ENCODE measurements at places on chromosomes 2 and 18.

- DNase-seq: no peak
Measured at GRCh38 chr2:235005603-235006259, 53.9 kb downstream of the SH3BP4 start.

DNA sequence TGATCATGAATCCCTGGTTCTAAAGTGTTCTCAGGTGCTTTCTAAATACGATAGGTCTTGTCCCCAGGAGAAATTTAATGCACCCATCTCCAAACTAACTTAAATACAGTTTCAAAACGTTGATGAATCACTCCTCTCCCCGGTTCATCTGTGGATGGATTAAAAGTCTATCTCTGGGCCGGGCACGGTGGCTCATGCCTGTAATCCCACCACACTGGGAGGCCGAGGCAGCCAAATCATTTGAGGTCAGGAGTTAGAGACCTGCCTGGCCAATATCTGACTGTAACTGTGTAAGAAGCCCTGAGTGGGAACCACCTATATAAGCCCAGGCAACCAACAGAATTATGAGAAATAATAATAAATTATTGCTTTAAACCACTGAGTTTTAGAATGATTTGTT lies 78.7 kb downstream of the LONRF2 start:
- no peak for DNase-seq

DNA sequence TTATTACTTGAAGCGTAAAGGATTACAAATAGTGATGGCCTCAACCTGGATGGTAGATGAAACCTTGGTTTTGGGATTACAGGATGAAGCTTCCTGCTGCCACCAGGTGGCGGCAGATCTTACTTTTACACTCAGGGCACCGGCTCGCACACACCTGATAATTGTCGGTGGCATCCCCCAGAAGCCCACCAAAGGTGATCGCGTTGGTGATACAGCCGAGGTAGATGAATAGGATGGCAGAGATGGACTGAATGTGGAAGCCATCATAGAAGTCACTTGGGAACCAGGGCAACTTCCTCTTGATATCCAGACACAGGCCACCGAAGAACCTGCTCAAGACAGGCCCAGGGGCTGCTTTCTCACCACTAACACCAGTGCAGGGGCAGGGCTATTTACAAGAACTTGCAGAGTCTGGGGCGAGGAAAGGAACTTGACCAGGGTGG lies 51.8 kb downstream of the MTHFD2 start:
- DNase-seq: peak; percentile 18

GRCh38 chr2:197324801-197325200 lies 14.2 kb upstream of the ANKRD44 start:
- DNase-seq: no peak

DNA sequence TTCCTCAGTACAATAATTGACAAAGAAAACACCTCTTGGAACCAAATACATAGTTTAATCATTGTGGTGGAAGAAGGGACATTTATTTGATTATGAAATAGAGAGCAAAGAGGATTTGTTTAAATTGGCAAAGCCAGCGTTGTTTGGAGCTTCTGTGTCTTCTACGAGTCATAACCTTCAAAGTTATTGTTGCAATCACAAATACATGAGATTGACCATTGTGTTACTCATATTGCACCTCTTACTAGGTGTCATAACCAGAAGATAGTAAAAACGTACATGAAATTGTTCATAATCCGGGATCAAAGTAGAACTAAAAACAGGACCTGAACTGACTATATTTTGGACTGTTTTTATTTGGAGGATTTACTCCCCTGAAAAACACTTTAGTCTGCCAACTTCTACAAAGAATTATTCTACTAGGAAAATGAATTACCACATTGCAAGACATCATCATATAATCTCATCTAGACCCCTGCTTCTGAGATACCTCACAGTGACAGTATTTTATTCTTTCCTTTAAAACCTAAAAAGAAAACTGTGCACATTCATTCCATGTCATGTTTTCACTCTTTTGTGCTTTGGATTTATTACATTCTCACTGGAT lies 151.7 kb upstream of the KLF7 start:
- no peak for DNase-seq

DNA sequence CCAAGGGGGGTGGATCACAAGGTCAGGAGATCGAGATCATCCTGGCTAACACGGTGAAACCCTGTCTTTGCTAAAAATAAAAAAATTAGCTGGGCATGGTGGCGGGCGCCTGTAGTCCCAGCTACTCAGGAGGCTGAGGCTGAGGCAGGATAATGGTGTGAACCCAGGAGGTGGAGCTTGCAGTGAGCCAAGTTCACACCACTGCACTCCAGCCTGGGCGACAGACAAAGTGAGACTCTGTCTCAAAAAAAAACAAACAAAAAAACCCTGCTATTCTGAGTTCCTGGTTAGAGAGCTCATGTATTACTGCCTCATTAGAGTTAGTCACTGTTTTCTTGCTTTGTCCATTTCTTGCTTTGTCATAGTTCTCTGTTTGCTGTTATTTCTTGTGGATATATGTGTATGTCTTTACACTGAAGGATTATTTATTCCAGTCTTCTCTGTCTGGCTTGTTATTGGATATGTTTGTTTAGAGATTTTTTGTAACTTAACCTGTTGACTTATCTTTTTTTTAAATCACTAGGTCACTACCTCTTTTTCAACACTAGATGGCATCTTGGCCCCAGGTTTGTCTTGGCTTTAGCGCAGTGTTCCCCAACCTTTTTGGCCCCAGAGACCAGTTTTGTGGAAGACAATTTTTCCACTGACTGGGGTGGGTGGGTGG lies 17.0 kb downstream of the TTLL4 start:
- no peak for DNase-seq

- DNase-seq: no peak
Measured at GRCh38 chr2:43475922-43476321, 119.9 kb downstream of the THADA start.

DNA sequence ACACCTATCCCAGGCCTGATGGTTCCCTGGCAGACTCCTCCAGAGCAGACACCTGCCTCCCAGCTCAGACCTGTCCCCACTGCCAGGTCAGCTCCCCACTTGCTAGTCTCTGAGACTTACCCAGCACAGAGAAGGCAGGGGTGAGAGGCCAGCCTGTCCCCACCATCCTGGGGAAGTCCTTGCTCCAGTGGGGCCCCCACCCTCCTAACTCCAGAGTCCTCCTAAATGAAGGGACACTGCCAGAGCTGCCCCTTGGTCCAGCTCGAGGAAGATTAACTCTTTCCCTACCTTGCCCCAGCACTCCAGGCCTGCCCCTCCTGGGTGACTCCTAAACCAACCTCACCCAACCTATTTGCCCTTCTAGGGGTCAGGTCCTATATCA lies 30.4 kb upstream of the TNS1 start:
- no peak for DNase-seq

GRCh38 chr2:216344950-216345300 lies 27.4 kb downstream of the MARCHF4 start:
- DNase-seq: no peak

DNA sequence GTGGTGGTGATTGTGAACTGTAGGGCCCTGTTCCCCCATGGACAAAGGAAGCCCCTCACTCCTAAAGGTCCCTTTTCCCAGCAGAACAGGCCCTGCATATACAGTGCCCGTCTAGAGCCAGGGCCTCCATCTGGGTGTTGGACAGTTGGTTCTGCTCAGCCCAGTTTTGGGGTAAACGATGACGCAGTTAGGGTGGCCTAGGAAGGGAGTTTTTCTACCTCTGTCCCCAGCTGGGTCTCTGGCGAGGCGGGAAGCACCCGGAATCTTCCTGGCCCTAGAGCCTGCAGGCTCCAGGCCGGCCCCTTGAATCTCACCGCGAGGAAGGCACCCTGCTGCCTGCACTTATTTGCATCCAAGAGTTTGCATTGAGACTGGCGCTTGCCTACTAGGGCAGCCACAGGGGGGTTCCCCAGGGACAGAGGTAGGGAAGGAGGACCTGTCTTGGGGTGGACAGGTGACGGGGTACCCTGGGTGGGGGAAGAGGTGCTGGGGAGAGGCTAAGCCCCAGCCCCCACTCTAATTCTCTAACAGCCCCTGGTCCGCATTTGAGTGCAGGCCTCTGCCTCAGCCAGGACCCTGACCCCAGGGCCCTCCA lies 529 bp upstream of the MTA3 start:
- peak; percentile 23 for DNase-seq

DNA sequence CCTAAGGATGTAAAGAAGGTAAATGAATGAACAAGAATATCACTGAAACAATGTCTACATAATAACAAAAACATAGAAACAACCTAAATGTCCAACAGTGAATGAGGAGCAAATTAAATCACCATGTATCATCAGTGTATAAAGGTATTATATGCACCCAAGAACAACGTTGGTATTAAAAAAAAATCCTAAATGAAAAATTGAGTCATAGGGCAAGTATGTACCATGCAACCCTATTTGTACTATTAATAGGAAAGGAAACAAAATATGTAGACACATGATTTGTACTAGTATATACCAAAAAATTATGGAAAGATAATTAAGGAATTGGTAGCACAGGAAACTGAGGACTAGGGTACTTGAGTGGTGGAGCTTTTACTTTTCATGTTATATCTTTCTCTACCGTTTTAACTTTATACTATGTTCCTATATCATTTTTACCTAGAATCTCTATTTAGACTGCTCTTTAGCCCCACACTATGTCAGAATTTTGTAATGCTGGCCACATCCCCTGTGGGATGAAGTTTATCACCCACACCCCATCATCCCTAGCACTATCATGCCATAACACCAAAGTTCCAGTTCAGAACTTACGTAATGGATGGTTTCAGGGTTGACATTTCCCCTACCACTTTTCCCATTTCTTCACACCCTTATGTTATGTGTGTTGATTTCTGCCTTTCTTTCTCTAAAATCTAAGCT lies 25.6 kb downstream of the IKZF2 start:
- DNase-seq: no peak

GRCh38 chr18:33844232-33844631 lies 266.2 kb downstream of the ASXL3 start:
- DNase-seq: no peak

- DNase-seq: no peak
Measured at GRCh38 chr2:159803235-159803962, 5.4 kb upstream of the CD302 start.

GRCh38 chr2:26975102-26975501 lies 4.7 kb downstream of the MAPRE3 start:
- DNase-seq: no peak

- no peak for DNase-seq
Measured at GRCh38 chr2:3189961-3190360, 187.7 kb downstream of the EIPR1 start.

DNA sequence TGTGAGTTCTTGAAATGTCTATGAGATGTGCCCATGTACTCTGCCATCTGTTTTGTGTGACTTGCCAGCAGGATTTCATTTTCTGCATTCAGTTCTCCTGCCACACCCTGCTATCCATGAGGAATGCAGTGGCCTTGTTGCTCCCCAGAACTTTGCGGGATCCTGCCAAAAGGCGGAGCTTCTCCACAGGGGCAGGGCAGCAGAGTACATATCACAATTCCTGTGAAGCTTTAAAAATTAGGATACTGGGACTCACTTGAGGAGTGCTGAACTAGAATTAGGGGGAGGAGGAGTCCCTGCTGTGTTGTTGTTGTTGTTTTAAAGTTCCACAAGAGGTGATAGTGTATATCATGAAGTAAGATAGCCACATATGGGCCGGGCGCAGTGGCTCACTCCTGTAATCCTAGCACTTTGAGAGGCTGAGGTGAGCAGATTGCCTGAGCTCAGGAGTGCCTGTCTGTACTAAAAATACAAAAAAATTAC lies 76.4 kb downstream of the TANC1 start:
- no peak for DNase-seq

DNA sequence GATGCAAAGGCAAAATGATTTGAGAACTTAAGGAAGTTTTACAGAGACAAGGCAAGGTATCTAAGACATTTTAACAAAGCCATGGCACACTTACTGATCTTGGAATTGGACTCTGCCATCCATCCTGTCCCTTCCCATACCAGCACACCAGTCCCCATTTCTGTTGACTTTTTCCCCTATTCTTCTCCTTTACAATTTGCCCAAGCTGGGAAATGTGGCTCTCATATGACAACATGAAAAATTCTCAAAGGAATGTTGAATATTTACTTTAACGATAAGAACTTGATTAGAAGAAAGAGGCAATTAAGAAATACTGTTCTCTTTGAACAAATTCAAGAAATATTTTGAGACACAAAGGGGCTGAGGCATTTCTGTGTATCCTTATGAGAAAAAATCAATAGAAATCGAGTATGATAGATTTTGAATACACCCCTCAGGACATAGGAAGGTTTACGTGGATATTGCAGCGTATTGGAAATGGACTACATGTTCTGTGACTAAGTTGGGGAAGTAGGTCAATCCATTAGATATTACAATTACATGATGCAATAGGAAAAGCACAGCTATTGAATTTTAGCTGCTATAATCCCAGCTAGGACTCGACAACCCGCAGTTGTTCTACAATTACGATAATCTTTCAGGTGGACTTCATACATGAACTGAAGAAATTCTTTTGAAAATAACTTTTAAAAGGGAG lies 201.6 kb downstream of the TRIB2 start:
- DNase-seq: no peak

DNA sequence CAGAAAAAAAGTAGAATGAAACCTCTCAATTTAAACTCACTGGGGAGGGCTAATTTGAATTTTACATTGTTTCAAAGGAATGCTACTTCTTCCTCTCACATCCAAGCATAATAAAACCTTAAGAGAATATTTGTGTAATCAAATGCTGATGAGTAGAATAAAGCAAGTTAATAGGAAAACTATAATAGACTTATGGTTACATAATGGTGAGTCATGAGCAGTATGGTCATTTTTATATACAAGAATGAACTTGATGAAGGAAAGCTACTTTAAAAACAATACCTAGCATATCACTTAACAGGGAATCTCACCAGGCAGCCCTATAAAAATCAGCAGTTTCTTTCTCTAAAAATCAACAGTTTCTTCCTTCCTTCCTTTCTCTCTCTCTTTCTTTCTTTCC lies 80.3 kb downstream of the VSNL1 start:
- no peak for DNase-seq

DNA sequence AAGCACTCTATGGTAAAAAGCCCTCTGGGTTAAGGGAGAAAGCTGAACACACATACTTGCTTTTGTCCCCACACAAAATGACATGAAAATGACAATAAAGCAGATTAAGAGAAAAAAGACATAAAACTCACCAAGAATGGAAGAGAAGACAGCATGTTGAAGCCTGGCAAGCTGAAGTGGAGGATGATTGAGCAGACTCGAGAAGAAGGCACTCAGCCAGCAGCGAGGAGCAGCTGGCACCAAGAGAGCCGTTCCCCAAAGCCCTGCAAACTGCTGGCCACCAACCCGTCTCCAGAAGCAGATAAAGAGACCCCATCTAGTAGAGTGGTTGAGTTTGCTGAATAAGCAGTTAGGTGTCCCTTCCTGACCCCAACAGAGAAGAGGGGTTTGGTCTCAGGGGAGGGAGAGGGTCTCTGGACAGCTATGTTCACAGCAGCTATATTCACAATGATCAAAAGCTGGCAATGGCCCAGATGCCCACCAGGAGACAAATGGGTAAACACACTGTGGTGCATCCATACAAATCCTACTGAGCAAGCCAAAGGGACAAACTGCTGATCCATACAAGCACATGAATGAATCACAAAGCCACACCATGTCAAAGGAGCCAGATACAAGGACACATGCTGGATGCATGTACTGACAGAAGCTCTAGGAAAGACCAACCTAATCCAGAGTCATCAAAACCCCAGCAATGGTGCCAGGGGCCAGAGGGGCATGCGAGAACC lies 36.9 kb downstream of the FAM168B start:
- no peak for DNase-seq

GRCh38 chr2:6749962-6750361 lies 115.7 kb downstream of the CMPK2 start:
- no peak for DNase-seq

All from stimulated activated naive B cell treated with anti-CD40 and anti-IgM and Interleukin-4, amounts not matched to agents 10 μg/mL and 1 μg/mL and 100 μg/mL, for 72 hours (primary cell).